T-cell (primary cell): ENCODE measurements at places on chromosomes 1 and 21. TPM values are rescaled to one million over a fixed set of nuclear protein-coding genes. Genes with fewer than 3 reads are reported as not detected.
A peak's percentile ranks its signal among the peaks of the same experiment; 100 is the strongest.

EPHA8 gene
- not detected for total RNA-seq

ERO1B gene
- total RNA-seq = 12.4 TPM

TYW3 gene
- 12.7 TPM for total RNA-seq

DNA sequence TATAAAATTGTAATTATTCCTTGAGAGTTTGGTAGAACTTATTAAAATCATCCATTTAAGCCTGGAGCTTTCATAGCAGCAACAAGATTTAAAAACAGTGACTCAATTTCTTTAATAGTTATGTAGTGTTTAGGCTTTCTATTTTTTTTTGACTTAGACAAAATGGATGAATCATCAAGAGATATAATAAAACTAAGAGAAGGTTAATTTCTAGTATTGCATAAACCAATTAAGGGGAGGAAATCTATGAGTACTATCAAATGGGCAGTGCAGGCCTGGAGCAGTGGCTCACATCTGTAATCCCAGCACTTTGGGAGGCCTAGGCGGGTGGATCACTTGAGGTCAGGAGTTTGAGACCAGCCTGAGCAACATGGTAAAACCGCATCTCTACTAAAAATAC is 416.3 kb upstream of the USP24 start:
- H3K36me3 ChIP-seq = no peaks in the 10 kb centered on the region
- peaks cover 2% of the 10 kb centered on the region for H3K27me3 ChIP-seq
- H3K4me1 ChIP-seq = no peaks in the 10 kb centered on the region
- H3K27ac ChIP-seq = no peak overlapping the region
- no peak overlapping the region for H3K4me3 ChIP-seq

GRCh38 chr1:174874331-174875053 is 125.3 kb upstream of the CACYBP start:
- peak overlapping the region; percentile 27 for H3K4me3 ChIP-seq
- no peaks in the 10 kb centered on the region for H3K36me3 ChIP-seq
- no peak overlapping the region for H3K27ac ChIP-seq
- DNase-seq = no peak
- no peaks in the 10 kb centered on the region for H3K4me1 ChIP-seq
- no peaks in the 10 kb centered on the region for H3K27me3 ChIP-seq

DNA sequence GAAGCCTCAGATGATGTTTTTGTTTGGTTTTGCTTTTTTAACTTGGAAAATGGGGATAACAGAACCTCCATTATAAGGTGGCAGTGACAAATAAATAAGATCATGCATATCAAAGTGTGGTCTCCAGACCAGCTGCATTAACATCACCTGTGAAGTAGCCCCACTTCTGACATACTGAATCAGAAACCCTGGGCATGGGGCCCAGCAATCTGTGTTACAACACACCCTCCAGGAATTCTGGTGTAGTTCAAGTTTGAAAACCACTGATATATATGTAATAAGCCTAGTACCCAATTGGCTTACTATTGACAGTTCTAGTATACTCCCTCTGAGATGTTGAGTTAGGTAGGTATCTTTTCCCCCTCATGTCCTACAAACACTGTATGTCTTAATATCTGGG is 24.1 kb upstream of the RNF19B start:
- DNase-seq = no peak
- H3K4me1 ChIP-seq = no peaks in the 10 kb centered on the region
- H3K27ac ChIP-seq = no peak overlapping the region
- H3K27me3 ChIP-seq = no peaks in the 10 kb centered on the region

GRCh38 chr1:25123551-25123950 is 108.8 kb downstream of the SYF2 start:
- peaks cover 8% of the 10 kb centered on the region for H3K4me1 ChIP-seq
- no peak for DNase-seq

TRIM58 gene
- total RNA-seq = 0.46 TPM

DNA sequence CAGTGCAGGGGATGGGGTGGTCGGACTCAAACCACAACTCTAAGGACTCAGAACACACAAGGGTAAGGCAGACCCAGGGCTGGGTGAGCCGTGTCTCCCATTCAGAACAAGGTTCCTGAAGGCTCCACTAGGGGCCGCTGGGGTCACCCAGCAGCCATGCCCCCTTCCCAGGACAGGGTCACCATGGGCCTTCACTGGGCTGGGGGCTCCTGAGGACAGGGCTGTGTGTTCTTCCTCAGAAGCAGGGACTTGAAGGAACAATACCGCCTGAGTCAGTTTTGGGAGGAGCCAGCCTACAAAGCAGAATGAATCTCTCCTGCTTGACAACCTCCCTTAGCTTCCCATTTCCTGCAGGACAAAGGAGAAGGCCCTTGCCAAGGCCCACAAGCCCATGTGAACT is 15.4 kb downstream of the RIMS3 start:
- H3K4me1 ChIP-seq = peaks cover 6% of the 10 kb centered on the region
- no peak overlapping the region for H3K4me3 ChIP-seq
- no peaks in the 10 kb centered on the region for H3K36me3 ChIP-seq
- H3K27ac ChIP-seq = no peak overlapping the region
- no peak for DNase-seq
- H3K27me3 ChIP-seq = no peaks in the 10 kb centered on the region

GRCh38 chr1:17725084-17725719 is 29.9 kb upstream of the ACTL8 start:
- H3K27me3 ChIP-seq = no peaks in the 10 kb centered on the region
- no peaks in the 10 kb centered on the region for H3K4me1 ChIP-seq
- no peak for DNase-seq
- H3K36me3 ChIP-seq = no peaks in the 10 kb centered on the region
- no peak overlapping the region for H3K27ac ChIP-seq

DNA sequence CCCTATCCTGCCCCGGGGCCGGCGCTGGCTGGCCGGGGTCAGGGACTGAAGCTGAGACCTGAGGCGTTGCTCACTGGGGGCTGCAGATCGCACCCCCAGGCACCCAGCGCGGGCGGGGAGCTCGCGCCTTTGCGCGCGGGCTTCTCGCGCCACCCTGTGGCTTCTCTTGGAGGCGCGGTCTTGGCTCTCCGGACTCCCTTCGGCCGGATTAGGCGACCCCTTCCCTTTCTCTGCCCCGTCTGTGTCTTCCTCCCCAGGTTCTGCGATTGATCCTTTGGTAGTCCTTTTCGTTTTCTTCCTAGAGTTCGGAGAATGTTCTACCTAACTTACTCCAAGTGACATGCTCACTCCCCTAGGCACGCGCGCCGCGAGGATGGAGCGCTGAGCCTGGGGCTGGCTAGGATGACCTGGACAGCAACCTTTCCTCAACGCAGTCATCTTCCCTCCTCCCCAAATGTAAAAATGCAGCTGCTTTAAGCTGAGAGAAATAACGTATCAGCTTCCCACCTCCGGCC is 495 bp upstream of the NTRK1 start:
- peaks cover 13% of the 10 kb centered on the region for H3K27me3 ChIP-seq
- H3K4me1 ChIP-seq = peaks cover 30% of the 10 kb centered on the region
- peak; percentile 26 for DNase-seq
- no peaks in the 10 kb centered on the region for H3K36me3 ChIP-seq

- no peak overlapping the region for H3K27ac ChIP-seq
- peak; percentile 69 for DNase-seq
- H3K4me3 ChIP-seq = peak overlapping the region; percentile 51
- H3K36me3 ChIP-seq = no peaks in the 10 kb centered on the region
- peaks cover 16% of the 10 kb centered on the region for H3K27me3 ChIP-seq
Measured at GRCh38 chr21:45590246-45590725, 48.0 kb upstream of the SLC19A1 start.

SPRR2F gene
- not detected for total RNA-seq

AMY1A gene
- not detected for total RNA-seq

TPTE gene
- total RNA-seq = not detected

NIBAN1 gene
- 19.9 TPM for total RNA-seq

PALMD gene
- 0.15 TPM for total RNA-seq

DNA sequence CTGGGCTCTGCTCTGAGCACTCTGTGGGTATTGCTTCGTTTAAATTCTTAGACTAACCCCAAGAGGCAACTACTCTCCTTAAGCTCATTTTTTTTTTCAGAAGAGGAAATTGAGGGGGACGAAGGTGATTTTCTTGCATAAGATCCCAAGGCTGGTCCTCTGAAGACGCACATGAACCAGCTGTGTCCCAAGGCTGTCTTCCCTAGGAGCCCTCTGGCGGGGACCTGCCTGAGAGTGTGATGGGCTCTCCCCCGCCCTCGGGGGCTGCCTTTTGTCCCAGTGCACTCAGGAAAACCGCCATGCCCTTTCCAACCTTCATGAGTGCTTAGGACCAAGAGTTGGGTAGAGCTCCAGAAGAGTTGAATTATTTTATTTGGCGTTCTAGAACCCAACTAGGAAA is 21.7 kb downstream of the UMODL1 start:
- H3K36me3 ChIP-seq = no peaks in the 10 kb centered on the region
- H3K4me1 ChIP-seq = peaks cover 20% of the 10 kb centered on the region
- H3K27ac ChIP-seq = no peak overlapping the region
- peaks cover 23% of the 10 kb centered on the region for H3K27me3 ChIP-seq
- no peak overlapping the region for H3K4me3 ChIP-seq

DNA sequence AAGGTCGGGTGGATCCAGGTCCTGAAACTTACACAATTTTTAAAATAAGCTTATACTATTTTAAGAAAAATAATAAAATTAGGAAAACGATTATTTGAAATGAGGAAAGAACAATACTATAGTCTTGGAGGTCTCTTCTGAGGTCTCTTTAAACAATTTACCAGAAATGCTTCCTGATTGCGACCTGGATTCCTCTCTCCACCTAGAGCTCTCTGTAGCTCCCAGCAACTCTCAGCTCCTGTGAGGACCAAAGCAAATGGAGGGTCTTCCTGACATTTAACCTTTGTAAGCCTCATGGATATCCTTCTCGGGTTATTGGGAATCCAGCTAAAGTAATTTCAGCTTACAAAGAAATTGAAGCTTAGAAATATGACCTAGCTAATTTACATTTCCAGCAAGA is 886 bp downstream of the BTBD8 start:
- peak overlapping the region; percentile 68 for H3K4me3 ChIP-seq
- no peaks in the 10 kb centered on the region for H3K36me3 ChIP-seq
- no peak for DNase-seq
- peaks cover 9% of the 10 kb centered on the region for H3K4me1 ChIP-seq
- H3K27me3 ChIP-seq = no peaks in the 10 kb centered on the region
- H3K27ac ChIP-seq = peak overlapping the region; percentile 40

DNA sequence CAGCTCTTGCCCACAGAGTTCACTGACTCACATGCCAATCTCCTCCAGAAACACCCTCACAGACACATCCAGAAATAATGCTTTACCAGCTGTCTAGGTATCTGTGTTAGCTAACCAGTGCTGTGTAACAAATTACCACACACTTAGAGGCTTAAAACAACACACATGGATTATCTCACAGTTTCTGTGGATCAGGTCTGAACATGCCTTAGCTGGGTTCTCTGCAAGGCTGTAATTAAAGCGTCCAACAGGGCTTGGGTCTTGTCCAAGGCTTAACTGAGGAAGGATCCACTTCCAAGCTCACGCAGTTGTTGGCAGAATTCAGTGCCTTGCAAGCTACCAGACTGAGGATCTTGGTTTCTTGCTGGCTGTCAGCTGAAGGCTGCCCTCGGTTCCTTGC is 92.5 kb upstream of the RGS4 start:
- H3K27me3 ChIP-seq = peaks cover 3% of the 10 kb centered on the region
- no peaks in the 10 kb centered on the region for H3K36me3 ChIP-seq
- H3K4me1 ChIP-seq = no peaks in the 10 kb centered on the region
- no peak overlapping the region for H3K27ac ChIP-seq

DNA sequence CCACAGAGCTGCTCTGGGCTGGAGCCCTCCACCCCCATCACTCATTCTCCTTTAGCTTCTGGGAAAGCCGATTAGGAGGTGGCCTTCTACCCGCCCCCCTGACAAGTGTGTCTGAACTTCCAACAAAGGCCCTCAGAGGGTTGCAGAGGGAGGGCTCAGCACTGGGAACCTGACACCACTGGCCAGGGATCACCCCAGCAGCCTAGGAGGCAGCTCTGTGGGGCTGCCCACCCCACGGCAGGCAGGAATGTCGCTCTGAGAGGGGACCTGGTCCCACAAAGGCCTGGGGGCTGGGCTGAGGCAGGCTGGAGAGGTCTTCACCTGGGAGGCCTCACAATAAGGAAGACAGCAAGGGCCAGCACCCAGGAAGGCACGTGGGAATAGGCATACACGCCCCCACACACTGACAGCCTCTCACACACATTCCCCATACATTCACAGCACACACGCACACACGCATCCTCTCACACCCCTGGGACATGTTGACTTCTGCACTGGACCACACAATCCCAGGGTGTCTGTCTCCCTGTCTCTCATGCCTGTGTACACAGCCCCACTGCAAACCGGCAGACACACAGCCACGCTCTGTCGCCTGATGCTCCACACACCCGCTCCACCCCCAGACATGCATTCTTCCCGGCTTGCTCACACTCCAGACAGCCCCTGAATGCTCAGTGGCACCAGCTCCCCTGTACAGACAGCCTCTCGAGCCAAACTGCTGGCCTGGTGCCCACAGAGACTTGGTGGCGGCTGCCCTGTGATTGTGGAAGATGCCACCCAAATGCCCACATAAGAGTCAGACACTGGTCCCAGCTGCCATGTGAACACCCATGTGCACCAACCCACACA is 30.7 kb downstream of the DMBX1 start:
- no peak for DNase-seq
- no peak overlapping the region for H3K4me3 ChIP-seq
- H3K27me3 ChIP-seq = peaks cover 61% of the 10 kb centered on the region
- no peaks in the 10 kb centered on the region for H3K4me1 ChIP-seq

- no peak for DNase-seq
- no peaks in the 10 kb centered on the region for H3K36me3 ChIP-seq
- H3K27me3 ChIP-seq = no peaks in the 10 kb centered on the region
- H3K4me1 ChIP-seq = no peaks in the 10 kb centered on the region
- no peak overlapping the region for H3K4me3 ChIP-seq
Measured at GRCh38 chr1:97200595-97200994, 479.0 kb downstream of the PTBP2 start.

DNA sequence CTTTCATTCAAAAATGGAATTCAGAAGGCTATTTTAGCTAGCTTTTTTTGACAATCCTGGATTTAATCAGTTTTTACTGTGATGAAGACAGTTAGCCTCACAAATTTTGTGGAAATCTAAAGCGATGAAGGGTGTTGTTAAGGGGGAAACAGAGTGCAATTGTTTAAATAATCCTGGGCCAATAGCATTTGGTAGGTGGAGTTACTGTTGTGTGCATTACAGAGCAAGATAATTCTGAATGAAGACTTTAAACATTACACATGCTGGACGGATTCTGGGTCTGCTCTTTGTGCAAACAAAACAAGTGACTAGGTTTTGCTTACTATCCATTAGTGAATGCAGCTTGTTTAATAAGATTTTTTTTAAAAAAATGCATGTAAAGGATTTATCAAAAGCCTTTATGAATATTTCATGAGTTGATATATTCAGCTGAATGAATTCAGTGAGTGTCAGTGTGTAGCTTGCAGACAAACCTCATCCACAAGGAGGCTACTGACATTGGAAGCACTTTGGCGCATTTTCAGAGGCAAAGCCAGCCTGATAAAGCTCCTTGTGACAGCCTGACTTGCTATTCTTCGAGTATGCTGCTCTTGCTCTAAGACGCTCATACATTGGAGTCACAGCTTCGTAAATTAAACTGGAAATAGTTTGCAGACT is 199.6 kb downstream of the PDE4B start:
- DNase-seq = no peak
- no peaks in the 10 kb centered on the region for H3K27me3 ChIP-seq
- H3K27ac ChIP-seq = no peak overlapping the region

CLEC20A gene
- total RNA-seq = not detected

PRDM16 gene
- total RNA-seq = 0.15 TPM

- no peak overlapping the region for H3K4me3 ChIP-seq
- H3K27ac ChIP-seq = no peak overlapping the region
- H3K4me1 ChIP-seq = no peaks in the 10 kb centered on the region
- H3K36me3 ChIP-seq = peaks cover 64% of the 10 kb centered on the region
Measured at GRCh38 chr1:204431310-204432184, 19.9 kb upstream of the PPP1R15B start.

RHCE gene
- 0.90 TPM for total RNA-seq

XKR8 gene
- total RNA-seq = 7.7 TPM

GRCh38 chr1:154575951-154576566 is 8.5 kb downstream of the CHRNB2 start:
- no peaks in the 10 kb centered on the region for H3K27me3 ChIP-seq
- no peaks in the 10 kb centered on the region for H3K4me1 ChIP-seq
- DNase-seq = no peak
- H3K27ac ChIP-seq = no peak overlapping the region
- peaks cover 21% of the 10 kb centered on the region for H3K36me3 ChIP-seq
- H3K4me3 ChIP-seq = no peak overlapping the region
